ENCODE measurements at places on chromosomes 2 and 18.

DNA sequence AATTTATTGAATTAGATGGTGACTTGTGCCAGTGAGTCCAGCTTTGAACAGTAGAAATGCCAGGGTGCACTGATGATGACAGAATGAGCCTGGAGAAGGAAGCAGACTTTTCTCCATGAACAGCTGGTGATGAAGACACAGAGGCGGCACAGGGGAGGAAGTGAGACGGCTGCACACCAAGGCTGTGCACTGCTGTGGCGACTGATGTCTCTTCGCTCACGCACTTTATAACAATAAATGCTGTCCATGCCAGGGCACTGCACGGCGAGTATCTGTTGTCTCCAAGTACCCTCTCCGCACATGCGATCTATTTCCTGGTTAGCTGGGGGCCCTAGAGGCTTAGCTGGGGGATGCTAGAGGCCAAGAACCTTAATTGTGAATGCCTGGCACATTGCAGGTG lies 175.2 kb downstream of the TMEM200C start:
- DNase-seq: no peak

DNA sequence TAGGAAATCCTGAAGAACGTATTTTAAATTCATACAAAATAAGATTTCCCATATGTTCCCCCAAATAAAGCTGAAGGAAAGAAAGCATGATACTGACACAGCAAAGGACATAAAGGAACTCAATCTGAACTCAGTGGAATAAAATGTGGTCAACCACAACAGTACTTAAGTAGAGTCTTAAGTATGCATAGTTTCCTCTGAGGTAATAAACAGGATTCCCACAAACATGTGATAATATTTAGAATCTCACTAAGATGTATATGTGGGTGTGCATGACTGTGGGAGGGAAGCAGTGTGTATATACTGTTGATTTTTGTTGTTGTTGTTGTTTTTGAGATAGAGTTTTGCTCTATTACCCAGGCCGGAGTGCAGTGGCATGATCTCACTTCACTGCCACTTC lies 69.3 kb downstream of the NOL10 start:
- no peak for DNase-seq

- no peak for DNase-seq
Measured at GRCh38 chr18:38654946-38655345, 1089.3 kb upstream of the CELF4 start.

GRCh38 chr2:213243189-213244044 lies 40.8 kb upstream of the SPAG16 start:
- no peak for DNase-seq

- DNase-seq: no peak
Measured at GRCh38 chr2:109134741-109135358, 5.8 kb downstream of the SH3RF3 start.

DNA sequence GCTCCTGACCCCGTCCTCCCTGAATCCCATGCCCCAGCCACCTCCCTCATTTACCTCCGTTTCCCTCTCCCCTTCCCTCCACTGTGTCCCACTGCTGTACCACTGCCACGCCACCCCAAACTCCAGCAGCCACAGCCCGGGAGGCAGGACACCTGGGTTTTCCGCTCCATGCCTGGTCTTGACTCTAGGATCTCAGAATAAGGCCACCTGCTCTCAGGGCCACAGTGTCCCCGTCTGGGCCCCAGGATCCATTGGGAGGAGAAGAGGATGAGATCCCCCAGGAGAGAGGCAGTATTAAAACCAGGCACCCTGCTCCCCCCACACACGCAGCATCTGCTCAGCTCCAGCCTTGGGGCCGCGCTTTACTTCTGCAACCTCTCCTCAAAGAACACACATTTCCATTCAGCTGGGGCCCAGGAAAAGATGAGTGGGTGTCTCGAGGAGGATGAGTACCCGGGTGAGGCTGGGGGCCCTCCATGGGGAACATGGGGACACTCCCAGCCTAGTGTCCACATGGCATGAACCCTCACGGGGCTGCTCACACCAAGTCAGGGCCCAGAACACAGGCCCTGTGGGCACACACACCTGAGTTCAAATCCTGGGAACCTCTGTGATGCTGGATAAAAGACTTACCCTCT lies 32.8 kb upstream of the TNS1 start:
- no peak for DNase-seq

- DNase-seq: no peak
Measured at GRCh38 chr2:61288070-61288841, 126.3 kb downstream of the C2orf74 start.

- DNase-seq: no peak
Measured at GRCh38 chr2:7984693-7985353, 697.0 kb upstream of the ID2 start.

- DNase-seq: no peak
Measured at GRCh38 chr2:35783723-35784122, 571.9 kb upstream of the CRIM1 start.

- no peak for DNase-seq
Measured at GRCh38 chr2:196224756-196225155, 53.4 kb upstream of the STK17B start.
